Central memory CD4-positive, alpha-beta T cell (primary cell): ENCODE measurements at places on chromosomes 13 and 19.

- DNase-seq, result no peak
Observed at GRCh38 chr13:107838588-107839161, 376.7 kb downstream of the LIG4 start.

- no peak for DNase-seq
Observed at GRCh38 chr13:110798081-110798994, 84.8 kb downstream of the ING1 start.

GRCh38 chr19:4088975-4089374 is 22.3 kb upstream of the ZBTB7A start:
- peak; percentile 72 for DNase-seq

- no peak for DNase-seq
Observed at GRCh38 chr19:28471731-28472510, 741.0 kb downstream of the UQCRFS1 start.

DNA sequence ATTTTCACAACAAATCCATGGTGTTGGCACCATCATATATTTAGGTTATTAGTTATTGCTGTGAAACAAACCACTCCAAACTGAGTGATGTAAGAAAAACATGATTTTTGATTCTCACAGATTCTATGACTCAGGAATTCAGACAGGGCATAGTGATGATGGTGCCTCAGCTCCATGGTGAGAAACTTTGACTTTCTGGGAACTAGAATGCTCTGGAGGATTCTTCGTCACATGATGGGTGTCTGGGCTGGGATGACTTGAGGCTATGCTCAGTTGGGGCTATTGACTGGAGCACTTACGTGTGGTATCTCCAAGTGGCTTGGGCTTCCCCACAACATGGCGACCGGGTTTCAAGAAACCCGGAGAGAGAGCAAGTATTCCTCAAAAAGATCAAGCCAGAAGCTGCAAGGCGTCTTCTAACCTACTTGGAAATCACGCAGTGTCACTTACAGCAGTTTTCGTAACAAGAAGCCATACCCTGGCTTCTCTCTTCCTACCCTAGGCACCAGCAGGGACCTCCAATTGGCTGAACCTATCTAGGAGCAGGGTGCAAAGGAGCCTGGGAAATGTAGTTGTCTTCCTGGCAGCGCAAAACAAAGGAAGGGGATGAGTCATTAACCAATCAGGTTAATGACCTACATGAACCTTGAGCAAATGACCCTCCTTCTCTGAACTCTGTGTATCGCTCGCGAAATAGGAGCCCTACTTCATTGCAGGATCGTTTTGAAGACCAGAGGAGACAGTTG is 22.4 kb downstream of the VAV1 start:
- no peak for DNase-seq

DNA sequence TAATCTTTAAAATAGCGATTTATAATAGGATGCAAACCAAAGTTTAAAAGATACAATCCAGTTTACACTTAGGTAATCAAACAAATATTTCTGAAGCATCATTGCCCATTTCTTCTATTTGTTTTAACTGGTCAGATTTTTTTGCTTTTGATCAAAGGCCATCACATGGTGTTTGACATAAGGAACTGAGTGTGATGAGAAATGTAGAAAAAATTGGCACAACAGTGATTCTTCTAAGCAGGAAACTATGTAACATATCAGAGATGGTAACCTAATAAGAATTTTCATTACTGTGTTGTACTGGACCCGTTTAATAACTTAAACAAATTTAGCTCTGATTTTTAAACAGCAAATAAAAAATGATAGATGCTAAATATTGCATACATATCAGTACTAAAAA is 644.7 kb upstream of the KLF12 start:
- DNase-seq, result no peak
